ENCODE measurements at places on chromosomes 3 and 15.

- DNase-seq = no peak
These were observed 1007.7 kb upstream of the SEMA6D start for GRCh38 chr15:46709460-46710083.

DNA sequence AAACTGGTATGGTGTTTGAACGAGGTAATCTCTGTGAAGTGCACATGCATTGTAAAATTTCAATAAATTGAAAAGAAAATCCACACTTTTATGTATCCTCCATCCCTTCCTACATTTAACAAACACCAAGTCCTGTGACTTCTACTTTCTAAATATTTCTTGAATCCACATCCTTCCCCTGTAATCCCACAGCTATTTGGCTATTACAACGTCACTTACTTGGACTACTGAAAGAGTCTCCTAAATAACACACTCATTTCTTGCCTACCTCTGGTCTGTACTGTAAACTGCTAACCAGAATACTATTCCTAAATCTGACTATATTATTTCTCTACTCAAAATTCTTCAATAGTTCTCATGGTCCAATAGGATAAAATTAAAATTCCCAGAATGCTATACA lies 176.1 kb downstream of the NEK10 start:
- DNase-seq = no peak

DNA sequence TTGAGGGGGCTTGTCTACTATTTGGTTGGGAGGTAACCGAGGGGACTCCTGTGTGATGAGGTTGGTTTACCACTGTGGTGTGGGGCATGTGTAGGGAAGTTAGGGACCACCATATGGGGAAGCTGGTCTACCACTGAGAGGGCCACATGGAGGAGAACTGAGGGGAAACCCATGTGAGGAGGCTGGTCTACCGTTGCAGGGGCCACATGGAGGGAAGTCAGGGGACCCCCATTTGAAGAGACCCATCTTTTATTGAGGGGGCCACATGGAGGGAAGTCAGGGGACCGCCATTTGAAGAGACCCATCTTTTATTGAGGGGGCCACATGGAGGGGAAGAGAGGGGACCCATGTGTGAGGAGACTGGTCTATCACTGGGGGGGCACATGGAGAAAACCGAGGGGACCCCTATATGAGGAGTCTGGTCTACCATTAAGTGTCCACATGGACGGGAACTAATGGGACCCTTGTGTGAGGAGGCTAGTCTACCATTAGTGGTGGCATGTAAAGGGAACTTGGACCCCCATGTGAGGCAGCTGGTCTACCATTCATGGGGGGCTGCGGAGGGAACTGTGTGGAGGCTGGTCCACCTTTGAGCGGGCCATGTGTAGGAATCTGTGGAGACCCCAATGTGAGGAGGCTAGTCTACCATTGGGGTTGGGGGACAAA lies 165.5 kb downstream of the FBLN2 start:
- DNase-seq = no peak

GRCh38 chr3:122101646-122102045 lies 46.5 kb downstream of the CD86 start:
- no peak for DNase-seq

GRCh38 chr15:84400017-84400740 lies 164.6 kb downstream of the GOLGA6L4 start:
- DNase-seq = no peak

GRCh38 chr3:183253528-183254486 lies 754 bp downstream of the B3GNT5 start:
- no peak for DNase-seq
